Right lobe of liver (tissue), 6 donors: ENCODE measurements at places on chromosomes 5 and 9. TPM values are rescaled to one million over a fixed set of nuclear protein-coding genes. Genes with fewer than 3 reads are reported as not detected.

- no peaks in the 10 kb centered on the region for H3K36me3 ChIP-seq
- no peaks in the 10 kb centered on the region for H3K27me3 ChIP-seq
- no peak for DNase-seq
- H3K4me1 ChIP-seq: no peaks in the 10 kb centered on the region
- no peak overlapping the region for H3K4me3 ChIP-seq
- no peak overlapping the region for H3K27ac ChIP-seq
Observed at GRCh38 chr5:162888268-162888667, 549.1 kb upstream of the CCNG1 start.

- H3K4me3 ChIP-seq: no peak overlapping the region
- H3K27ac ChIP-seq: no peak overlapping the region
- H3K27me3 ChIP-seq: no peaks in the 10 kb centered on the region
- H3K4me1 ChIP-seq: no peaks in the 10 kb centered on the region
Observed at GRCh38 chr9:120186276-120186675, 393.7 kb downstream of the CDK5RAP2 start.

DNA sequence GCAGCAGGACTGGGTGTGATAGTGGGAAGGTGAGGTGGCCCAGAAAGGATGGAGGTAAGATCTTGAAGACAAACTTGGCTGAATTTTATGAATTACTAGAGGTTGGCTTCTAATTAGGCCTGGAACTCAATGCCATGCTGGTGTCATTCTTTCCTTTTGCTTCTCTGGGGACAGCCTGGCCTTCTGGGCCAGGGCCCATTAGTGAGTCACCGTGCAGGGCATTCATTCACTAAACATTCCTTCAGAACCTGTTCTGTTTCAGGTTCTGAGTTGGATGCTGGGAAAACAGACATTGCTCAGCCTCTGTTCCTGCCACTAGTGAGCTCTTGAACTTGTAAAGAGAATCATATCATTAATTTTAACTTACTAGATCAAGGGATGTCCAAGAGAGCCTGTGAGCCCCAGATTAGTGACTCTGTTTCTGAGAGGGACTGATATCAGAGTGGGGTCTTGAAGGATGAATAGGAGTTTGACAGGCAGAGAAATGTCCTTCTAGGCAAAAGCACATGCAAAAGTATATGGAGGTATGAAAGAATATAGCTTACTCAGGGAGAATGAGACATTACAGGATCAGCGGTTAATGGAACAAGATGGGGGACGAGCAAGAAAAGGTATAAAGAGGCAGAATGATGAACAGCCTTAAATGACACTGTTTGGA, 66.5 kb downstream of the LHX2 start:
- H3K36me3 ChIP-seq: no peaks in the 10 kb centered on the region
- H3K27ac ChIP-seq: no peak overlapping the region
- H3K27me3 ChIP-seq: no peaks in the 10 kb centered on the region
- peaks cover 9% of the 10 kb centered on the region for H3K4me1 ChIP-seq
- DNase-seq: no peak
- no peak overlapping the region for H3K4me3 ChIP-seq

DNA sequence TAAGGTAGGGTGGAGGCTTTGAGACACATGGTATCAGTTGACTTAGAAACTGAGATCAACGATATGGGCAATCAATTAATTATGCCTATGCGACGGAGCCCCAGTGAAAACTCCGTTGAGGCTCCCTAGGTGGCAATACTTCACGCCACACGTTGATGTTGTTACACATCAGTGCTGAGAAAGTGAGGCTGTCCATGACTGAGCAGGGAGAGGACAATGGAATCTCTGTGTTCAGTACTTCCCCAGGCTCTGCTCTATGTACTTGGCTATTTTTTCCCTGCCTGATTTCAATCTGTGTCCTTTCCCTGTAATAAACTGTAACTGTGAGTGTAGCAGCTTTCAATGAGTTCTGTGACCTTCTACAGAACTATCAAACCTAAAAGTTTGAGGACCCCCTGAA, 211.7 kb downstream of the SNCAIP start:
- no peaks in the 10 kb centered on the region for H3K4me1 ChIP-seq
- no peak overlapping the region for H3K27ac ChIP-seq
- no peak for DNase-seq
- H3K27me3 ChIP-seq: no peaks in the 10 kb centered on the region
- H3K4me3 ChIP-seq: no peak overlapping the region
- no peaks in the 10 kb centered on the region for H3K36me3 ChIP-seq

- DNase-seq: no peak
- H3K36me3 ChIP-seq: no peaks in the 10 kb centered on the region
- H3K27ac ChIP-seq: peak overlapping the region; percentile 99
- no peaks in the 10 kb centered on the region for H3K4me1 ChIP-seq
- H3K27me3 ChIP-seq: no peaks in the 10 kb centered on the region
Observed at GRCh38 chr9:19229595-19230354, 718 bp upstream of the DENND4C start.

DNA sequence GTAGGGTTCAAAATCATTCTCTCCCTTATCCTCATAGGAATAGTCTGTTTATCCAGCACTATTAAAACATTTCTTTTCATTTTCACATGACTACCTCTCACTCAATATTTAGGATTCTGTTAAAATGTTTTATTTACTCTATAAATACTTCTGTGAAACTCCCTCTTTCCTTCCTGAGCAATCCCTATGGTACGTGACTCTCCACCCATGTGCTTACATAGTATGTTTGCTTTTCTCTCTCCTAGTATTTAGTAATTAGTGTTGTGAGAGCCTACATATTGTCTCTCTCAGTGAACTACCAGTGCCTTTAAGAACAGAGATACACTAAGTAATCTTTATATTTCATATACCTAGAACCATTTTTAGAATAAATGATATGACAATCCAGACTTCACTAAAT, 46.0 kb downstream of the PTPRD start:
- H3K4me3 ChIP-seq: no peak overlapping the region
- no peaks in the 10 kb centered on the region for H3K36me3 ChIP-seq
- H3K27ac ChIP-seq: no peak overlapping the region
- H3K4me1 ChIP-seq: no peaks in the 10 kb centered on the region
- no peaks in the 10 kb centered on the region for H3K27me3 ChIP-seq
- DNase-seq: no peak

DNA sequence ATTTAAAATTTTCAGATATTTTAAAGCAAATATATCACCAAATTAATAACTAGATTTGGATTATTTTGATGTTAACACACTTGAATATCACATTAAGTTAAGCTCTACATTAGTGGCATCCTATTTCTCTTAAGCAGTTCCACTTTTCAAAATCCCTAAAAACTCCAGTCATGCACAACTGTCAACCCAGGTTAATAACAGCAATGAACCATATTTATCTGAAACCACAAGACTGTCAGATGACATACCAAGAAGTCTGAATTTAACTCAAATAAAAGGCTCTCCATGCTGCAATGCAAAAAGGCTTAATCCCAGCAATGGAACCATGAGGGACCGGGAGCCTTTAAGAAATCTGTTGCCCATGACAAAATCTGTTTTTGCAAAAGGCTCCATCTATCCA, 27.5 kb downstream of the FNIP1 start:
- no peak overlapping the region for H3K4me3 ChIP-seq
- H3K36me3 ChIP-seq: no peaks in the 10 kb centered on the region
- H3K27ac ChIP-seq: no peak overlapping the region
- H3K4me1 ChIP-seq: no peaks in the 10 kb centered on the region
- no peaks in the 10 kb centered on the region for H3K27me3 ChIP-seq

DNA sequence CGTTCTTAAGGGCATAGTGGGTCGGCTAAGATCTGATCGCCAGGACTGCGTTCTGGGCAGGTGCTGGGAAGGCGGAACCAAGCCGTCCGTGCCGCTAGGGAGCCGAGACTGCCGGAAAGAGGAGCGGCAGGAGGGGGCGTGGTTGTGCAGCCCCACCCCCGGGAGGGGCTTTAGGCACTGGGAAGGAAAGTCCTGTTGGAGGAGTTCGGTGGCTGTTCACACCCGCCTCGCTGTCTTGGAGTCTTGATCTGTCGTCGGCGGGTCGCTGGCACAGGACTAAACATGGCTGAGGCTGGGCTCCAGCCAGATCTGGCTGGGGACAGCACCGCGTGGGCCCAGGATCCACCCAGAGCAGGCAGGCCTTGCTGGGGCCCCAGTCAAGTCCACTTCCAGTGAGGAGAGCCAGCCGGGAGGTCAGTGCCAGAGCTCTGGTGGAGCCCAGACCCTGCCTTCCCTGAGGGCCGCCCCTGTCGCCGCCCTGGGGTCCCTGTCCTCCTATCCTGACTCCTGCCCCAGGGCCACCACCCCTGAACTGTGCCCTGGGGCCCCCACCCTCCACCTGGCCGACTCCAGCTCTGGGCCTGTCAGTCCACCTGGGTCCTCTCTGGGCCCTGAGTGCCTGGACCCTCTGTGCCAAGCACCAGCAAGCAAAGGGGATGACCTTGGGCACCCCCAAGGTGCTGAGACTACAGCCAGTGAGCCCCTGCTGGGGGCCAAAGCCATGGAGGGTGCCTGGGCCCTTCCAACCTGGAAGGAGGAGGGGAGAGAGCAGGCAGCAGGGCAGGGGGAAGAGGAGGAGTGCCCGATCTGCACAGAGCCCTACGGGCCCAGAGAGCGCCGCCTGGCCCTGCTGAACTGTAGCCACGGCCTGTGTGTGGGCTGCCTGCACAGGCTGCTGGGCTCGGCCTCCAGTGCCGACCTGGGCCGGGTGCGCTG, 4.5 kb downstream of the RNF208 start:
- H3K27ac ChIP-seq: no peak overlapping the region
- no peak for DNase-seq
- no peaks in the 10 kb centered on the region for H3K4me1 ChIP-seq
- no peaks in the 10 kb centered on the region for H3K27me3 ChIP-seq
- H3K4me3 ChIP-seq: peak overlapping the region; percentile 17

DNA sequence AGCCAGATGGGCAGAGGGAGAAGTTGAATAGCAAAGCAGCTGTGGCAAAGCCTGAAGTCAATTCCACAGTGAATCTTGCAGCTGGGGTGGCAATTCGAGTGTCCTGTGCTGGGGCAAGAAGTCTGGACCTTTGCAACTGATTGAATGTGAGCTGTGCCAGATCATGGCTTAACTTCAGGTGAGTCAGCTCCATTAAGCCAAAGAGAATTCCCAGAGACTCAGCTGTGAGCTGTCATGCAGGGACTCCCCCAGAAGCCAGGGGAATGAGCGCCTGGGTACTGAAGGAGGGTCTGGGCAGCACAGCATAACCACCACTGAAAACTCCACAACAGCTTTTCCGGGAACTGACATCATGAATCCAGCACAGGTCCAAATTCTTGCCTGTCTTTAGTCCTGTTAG, 153.5 kb upstream of the TRPC7 start:
- no peak for DNase-seq
- H3K27me3 ChIP-seq: no peaks in the 10 kb centered on the region
- H3K4me3 ChIP-seq: no peak overlapping the region
- H3K4me1 ChIP-seq: no peaks in the 10 kb centered on the region

DNA sequence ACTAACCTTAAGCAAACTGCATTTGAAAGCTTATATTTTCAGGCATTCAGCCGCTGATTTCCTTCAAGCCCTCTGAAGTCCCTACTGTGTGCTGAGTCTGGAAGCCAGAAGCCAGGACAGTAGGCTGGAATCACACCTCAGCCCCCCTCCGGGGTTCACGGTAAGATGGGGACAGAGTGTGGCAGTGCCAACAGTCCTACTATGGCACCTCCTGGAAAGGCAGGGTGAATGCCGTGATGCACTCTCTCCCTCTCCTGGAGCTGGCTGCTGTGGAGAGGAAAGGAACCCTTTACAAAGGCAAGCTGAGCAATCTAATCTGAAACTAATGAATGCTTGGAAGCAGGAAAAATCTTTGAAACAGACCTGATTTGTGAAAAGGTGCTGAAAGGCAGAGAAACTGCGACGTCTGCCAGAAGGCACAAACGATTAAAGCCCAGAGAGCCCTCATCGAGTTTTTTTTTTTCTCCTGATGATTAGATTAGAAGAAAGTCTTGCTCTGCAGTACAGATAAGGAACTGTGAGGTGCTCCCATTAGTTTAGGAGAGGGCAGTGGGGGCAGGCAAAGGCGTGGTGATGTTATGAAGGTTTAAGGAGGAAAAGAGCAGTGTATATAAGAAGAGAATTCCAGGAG, 21.0 kb downstream of the ANKH start:
- no peak for DNase-seq
- no peak overlapping the region for H3K27ac ChIP-seq
- no peaks in the 10 kb centered on the region for H3K36me3 ChIP-seq
- no peaks in the 10 kb centered on the region for H3K4me1 ChIP-seq
- no peaks in the 10 kb centered on the region for H3K27me3 ChIP-seq
- H3K4me3 ChIP-seq: no peak overlapping the region

DNA sequence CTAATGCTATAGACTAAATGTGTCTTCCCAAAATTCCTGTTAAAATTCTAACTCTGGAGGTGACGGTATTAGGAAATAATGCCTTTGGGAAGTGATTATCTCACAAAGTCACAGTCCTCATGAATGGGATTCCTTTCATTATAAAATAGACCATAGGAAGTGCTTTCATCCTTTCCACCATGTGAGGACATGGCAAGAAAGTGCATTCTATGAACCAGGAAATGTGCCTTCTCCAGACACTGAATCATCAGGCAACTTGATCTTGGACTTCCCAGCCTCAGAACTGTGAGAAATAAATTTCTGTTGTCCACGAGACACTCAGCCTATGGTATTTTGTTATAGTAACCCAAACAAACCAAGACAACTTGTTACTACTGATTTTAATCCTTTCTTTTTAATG, 582.4 kb upstream of the C9orf72 start:
- no peak for DNase-seq
- H3K4me1 ChIP-seq: no peaks in the 10 kb centered on the region

- H3K36me3 ChIP-seq: no peaks in the 10 kb centered on the region
- peak overlapping the region; percentile 9 for H3K27ac ChIP-seq
- no peaks in the 10 kb centered on the region for H3K27me3 ChIP-seq
- no peak overlapping the region for H3K4me3 ChIP-seq
- H3K4me1 ChIP-seq: peaks cover 5% of the 10 kb centered on the region
Observed at GRCh38 chr5:142864290-142865260, 94.4 kb downstream of the ARHGAP26 start.

DNA sequence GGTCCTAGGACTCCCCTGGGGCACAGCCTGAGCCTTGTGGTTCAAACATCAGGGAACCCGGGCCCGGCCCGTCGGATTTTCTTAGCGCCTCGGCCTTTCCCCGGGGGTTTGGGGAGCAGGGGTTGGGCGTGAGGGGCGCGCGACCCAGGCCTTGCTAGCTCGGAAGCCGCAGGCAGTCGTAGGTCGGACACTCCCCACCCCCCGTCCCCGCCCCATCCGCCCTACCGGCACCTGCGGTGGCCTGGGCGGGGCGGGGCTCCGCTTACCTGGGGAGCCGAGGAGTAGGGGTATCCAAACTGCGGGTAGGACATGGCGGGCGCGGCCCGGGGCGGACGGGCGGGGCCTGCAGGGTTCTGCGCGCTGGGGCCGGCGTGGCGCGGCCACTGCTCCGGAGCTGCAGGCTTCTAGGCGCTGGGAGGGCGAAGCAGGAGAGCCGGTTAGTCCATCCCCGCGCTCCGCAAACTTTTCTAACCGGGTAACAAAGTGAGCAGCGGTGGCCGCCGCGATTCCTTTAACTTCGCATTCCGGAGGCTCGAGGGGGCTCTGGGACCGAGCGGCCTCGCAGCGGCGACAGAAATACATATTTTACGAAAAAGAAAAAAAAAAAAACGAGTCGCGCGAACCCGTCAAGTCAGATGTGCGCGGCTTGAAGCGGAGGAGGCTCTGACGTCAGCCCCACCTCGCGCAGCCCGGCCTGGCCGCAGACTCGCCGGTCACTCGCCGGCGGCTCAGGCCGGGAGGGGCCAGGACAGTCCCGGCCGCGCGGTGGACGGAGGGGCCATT, at the start of gene IRX4:
IRX4 (minus strand) TSS at position 589 of the 783 bp plus-strand sequence; CDS start at position 311, 278 bp downstream.
- no peaks in the 10 kb centered on the region for H3K36me3 ChIP-seq
- H3K27me3 ChIP-seq: no peaks in the 10 kb centered on the region
- H3K4me1 ChIP-seq: peaks cover 14% of the 10 kb centered on the region
- no peak for DNase-seq
- no peak within 1 kb of the TSS for H3K4me3 ChIP-seq
- H3K27ac ChIP-seq: no peak within 1 kb of the TSS

CHSY3 gene
- 1.2 TPM for total RNA-seq

PTGS1 gene
- total RNA-seq: 2.3 TPM

PFN3 gene
- not detected for total RNA-seq

FRMD3 gene
- 0.88 TPM for total RNA-seq
